ENCODE measurements at places on chromosomes 2 and 18.

DNA sequence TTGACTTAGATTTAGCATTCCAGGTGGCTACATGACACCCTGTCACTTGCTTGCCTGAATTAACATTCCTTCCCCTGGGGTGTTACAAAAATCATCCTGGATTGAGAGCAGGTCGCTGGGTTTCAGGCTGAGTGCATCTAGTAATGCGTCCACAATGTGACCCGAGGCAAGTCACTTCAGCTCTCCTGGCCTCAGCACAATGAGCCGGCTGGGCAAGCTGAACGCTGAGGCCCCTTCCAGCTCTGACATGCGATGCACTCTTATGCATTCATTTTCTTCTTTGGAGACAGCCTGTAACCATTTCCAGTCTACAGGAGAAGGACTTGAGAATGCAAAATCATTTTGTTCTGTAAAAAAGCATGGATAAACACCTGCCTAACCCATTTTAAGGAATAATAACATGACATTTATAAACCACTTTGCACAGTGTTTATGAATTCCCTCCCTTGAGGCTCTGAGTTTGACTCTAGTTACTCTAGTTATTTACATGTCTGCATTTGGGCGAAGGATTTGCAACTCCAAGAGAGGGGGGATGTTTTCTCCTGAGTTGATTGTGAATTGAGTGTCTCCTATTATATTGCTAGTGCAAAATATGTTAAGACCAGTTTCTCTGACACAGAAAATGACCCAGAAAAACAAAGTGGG is 63.0 kb upstream of the CPO start:
- DNase-seq, result no peak

DNA sequence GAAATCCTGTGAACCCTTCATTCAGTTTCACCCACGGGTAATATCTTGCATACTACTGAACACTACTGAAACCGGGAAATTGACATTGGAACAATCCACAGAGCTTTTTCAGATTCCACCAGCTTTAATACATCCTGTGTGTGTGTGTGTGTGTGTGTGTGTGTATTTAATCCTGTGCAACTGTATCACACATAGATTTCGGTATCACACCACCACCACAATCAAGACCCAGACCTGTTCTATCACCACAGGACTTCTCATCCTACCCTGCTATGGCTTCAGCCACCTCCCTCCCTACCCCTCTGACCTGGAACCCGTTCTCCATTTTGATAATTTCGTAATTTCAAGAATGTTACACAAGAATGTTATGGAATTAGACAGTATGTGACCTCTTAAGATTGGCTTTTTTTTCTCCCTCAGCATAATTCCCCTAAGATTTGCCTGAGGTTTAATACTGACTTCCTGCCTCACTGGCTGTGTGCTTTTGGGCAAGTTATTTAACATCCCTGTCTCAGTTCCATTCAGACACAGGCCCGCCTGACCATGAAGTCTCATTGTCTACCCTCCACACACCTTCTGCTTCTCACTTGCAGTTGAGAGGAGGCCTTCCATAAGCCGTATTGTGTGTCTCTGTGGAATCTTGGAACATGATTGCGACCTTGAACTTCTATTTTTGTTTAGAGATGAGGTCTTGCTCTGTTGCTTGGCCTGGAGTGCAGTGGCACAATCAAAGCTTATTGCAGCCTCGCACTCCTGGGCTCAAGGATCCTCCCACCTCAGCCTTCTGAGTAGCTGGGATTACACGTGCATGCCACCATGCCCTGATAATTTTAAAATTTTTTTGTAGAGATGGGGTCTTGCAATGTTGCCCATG is 14.4 kb upstream of the TMEM131 start:
- DNase-seq, result no peak

- DNase-seq, result no peak
Measured at GRCh38 chr2:155633887-155634570, 698.5 kb downstream of the NR4A2 start.

DNA sequence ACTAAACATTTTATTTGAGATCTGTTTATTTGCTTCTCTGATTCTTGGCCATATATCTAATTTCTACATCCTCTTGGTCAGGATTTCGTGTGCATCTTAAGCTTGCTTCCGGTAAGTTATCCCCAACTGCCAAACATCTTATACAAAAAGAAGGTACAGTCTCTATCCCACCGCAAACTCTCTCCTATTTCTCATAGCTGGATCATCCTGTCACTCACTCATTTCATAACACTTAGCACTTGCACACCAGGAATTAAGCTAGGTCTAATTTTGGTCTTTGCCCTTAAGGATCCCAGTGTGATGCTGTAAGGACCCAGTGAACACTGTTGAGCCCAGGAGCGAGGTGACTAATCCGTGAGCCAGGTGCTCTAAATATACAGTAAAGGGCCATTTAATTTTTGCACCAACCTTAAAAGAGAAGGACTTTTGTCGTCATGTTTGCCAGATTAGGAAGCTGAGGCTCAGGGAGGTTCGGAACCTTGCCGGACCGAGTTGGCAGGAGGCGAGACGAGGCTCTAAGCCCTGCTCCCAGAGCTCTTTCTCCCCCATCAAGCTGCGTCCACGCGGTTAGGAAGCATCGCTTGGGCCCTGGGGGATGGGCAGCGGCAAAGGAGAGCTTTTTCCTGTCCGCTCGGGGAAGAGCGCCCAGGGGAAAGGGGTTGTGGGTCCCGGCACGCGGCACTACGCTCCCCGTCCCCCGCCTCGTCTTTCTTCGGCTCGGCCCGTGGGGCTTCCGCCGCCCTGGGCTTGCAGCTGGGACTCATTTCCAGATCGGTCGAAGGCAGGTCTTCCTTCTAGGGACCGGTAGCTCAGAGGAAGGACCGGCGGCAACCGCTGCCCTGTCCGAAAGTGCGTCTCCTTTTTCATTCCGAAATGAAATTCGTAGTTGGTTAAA is 4.1 kb upstream of the ITPRIPL1 start:
- DNase-seq, result no peak

DNA sequence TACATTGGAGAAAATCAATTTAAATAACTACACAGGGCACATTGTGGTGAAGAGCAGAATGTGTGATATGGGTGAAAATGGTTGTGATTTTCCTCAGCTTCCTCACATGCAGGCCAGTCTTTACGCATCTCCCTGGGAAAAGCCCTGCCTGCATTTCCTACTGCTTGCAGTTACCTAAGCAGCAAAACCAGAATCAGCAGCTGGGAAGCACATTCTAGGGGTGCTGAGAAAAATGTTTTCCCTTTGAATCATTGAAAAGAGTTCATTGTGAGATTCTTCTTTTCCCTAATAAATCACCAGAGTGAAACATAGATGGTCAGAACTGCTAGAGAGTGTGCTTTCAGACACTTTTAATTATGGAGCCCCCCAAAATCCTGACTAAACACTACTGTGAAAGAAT is 656.0 kb downstream of the TDRD15 start:
- DNase-seq, result no peak

GRCh38 chr18:76554547-76555222 is 59.6 kb upstream of the ZNF516 start:
- no peak for DNase-seq

DNA sequence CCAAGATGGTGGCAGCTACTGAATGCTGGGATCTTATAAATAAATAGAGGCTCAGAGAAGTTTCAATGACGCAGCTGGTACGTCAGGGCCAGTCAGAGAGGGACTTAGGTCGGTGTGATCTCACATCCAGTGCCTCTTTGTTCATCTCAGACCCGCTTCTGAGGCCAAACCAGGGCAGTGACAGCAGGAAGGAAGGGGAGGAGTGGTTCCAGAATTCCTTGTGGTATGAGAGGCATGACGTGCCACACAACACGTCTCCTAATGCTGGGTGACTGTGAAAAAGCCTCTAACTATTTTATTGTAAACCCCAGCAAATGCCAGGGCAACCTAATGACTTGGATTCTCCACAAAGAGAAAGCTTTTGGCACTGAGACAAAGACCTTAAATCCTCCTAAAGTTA is 423.3 kb downstream of the LPIN1 start:
- DNase-seq, result no peak

GRCh38 chr2:151862700-151863099 is 34.5 kb upstream of the ARL5A start:
- no peak for DNase-seq
